ENCODE measurements at places on chromosomes 5 and 9. TPM values are rescaled to one million over a fixed set of nuclear protein-coding genes. Genes with fewer than 3 reads are reported as not detected.
A peak's percentile ranks its signal among the peaks of the same experiment; 100 is the strongest.

GRCh38 chr5:168946363-168946762 lies 354.6 kb downstream of the SLIT3 start:
- DNase-seq, result no peak

TMEM252 gene
- polyA plus RNA-seq, result not detected

- DNase-seq, result peak; percentile 63
Measured at GRCh38 chr5:100904259-100904861, 1.3 kb upstream of the ST8SIA4 start.

- no peak for DNase-seq
Measured at GRCh38 chr5:169801324-169801777, 164.3 kb downstream of the DOCK2 start.

GRCh38 chr9:21357479-21358460 lies 7.1 kb upstream of the IFNA6 start:
- no peak for DNase-seq

FGF1 gene
- 1.1 TPM for polyA plus RNA-seq

CTSV gene
- polyA plus RNA-seq, result 2.5 TPM

DNA sequence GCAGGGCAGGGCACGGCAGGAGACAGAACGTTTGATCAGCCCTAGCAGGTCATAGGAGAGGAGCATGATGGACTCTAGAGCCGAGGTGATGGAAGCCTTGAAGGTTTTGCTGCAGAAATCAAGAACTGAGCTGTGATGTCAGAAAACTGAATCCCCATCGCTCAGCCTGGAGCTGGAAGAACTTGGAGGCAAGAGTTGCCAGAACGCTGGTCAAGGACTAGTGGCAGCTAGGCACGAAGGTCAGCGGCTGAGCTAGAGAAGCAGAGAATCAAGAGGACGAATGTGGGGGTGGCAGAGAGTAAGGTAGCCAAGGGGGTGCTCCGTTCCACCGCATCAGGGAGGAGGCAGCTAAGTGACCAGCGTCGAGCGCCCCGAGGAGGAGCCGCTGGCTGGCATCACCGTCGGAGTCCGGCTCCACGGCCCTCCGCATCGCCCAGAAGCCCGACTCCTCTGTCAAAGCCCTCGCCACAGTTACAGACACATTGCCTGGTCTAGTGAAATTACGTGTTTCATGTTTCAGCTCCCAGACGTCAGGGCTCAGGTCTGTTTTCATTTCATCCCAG lies 1.2 kb upstream of the GALNT10 start:
- peak; percentile 75 for DNase-seq

PFN3 gene
- polyA plus RNA-seq, result not detected

DNA sequence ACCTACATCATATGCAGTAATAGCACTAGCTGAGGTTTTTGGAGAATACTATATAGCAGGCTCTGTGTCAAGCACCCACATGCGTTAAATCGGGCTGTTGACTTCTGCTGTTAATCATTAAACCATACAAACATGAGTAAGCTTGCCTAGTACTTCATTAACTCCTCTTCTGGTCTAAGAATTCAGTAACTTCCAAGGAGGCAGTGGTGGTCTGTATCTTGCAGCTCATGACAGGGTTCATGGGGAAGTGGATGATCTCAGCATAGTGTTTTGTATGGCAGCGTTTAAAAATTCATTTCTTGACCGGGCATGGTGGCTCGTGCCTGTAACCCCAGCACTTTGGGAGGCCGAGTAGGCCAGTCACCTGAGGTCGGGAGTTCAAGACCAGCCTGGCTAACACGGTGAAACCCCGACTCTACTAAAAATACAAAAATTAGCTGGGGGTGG lies at the start of gene HAVCR1:
TSS of gene HAVCR1 (minus strand) at position 24 of the 447 bp plus-strand sequence. CDS start 1,173 bp downstream, outside the sequence.
- DNase-seq, result no peak

GRCh38 chr5:164975986-164976385 lies 1470.6 kb downstream of the MAT2B start:
- DNase-seq, result no peak

GRCh38 chr5:5380298-5380697 lies 42.2 kb upstream of the ICE1 start:
- DNase-seq, result no peak

FREM1 gene
- polyA plus RNA-seq, result not detected

LECT2 gene
- not detected for polyA plus RNA-seq

GMCL2 gene
- 0.01 TPM for polyA plus RNA-seq

GBGT1 gene
- 5.4 TPM for polyA plus RNA-seq

All from sigmoid colon (tissue), 7 donors.